ENCODE measurements at places on chromosomes 4 and X.

GRCh38 chr4:88308587-88308986 is 24.2 kb upstream of the PPM1K start:
- no peak for DNase-seq

- DNase-seq = no peak
Measured at GRCh38 chr4:88162626-88163025, 4.2 kb upstream of the ABCG2 start.

GRCh38 chrX:50941638-50942037 is 31.1 kb downstream of the BMP15 start:
- DNase-seq = no peak

DNA sequence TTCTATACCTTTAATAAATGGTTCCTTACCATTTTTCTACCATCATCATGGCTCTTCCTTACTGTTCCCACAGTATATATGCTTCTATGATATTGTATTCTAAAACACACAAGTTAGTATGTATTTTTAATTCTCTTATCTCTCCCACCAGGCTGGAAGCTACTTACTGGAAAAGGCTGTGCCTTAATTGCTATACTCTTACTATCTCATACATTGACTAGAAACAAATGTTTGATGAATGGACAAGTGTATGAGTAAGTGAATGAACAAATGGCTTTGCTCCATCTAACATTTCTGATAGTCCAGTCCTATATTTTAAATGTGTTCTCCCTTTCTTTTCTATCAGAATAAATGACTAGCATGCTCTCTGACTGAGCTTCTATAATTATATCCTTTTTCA is 320.8 kb upstream of the RASGEF1B start:
- no peak for DNase-seq

DNA sequence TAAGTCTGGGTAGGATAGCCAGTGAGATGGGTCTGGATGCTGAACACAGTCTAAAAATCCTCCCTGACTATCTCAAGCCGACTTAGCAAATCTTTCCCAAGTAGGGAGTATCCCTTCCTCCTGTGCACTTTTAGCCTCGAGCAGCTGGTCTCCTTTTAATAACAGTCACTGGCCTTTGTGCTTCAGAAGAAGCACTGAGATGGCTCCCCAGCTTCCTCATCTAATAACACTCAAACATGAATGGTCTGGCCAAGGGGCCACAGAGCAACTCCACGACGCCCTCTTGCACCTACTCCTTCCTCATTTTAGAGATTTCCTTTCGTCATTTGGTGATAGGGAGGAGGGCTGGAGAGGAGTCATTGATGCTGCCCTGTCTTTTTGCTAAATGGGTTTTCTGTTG is 78.8 kb upstream of the TMEM150C start:
- no peak for DNase-seq

GRCh38 chr4:1381944-1382541 is 24.2 kb downstream of the NKX1-1 start:
- no peak for DNase-seq

- no peak for DNase-seq
Measured at GRCh38 chr4:87209696-87210095, 10.7 kb downstream of the KLHL8 start.

DNA sequence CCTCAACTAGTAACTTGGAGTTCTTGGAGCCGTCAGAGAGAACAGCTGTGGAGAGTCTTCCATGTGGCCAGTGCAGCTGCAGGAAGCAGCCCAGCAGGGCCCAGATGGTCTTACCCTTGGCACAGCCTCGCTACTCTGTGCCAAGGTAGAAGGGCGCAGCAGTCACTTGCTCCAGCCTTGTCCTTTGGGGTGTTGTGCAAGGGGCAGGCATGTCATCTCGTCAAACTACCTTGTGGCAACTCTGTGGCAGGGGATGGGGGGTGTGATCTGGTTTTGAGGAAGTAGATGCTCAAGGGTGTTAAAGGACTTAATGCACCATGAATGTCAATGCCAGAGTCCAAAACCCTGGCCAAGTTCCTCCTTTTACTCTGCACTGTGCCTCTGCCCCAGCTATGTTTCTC is 34.2 kb upstream of the TBC1D14 start:
- DNase-seq = no peak

DNA sequence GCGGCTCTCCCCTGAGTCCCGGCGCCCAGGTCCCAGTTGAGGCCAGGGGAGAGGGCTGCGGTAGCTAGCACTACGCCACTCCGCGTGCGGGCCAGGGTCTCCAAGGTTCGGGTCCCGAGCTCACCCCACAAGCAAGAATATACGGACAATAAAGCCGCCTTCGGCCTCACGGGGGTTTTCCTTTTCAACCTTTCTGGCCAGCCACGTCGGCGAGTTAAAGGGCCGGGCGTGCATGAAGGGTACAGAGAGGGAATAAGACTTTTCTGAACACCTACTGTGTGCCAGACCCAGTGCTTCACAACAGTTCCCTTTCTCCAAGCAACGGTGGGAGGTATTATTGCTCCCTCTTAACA is 138.5 kb upstream of the ZIC3 start:
- DNase-seq = no peak

DNA sequence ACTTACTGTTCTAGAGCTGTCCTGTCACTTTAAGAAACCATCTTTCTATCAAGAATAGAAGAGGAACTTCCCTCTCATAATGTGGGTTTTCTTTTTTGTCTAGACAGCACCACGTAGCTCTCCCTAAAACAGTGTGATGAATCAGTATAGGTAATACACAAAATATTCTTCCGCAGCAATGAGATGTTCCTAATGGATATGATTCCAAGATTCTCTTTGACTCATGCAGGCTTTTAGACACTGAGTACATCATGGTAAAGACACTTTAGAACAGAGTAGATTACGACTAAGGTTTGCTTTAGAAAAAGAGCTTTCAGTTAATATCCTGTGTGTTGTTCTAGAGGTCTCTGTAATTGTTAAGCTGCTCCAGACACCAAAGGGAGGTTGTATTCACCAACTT is 69.8 kb downstream of the PTTG2 start:
- no peak for DNase-seq
